ENCODE measurements at places on chromosomes 5 and 9.

DNA sequence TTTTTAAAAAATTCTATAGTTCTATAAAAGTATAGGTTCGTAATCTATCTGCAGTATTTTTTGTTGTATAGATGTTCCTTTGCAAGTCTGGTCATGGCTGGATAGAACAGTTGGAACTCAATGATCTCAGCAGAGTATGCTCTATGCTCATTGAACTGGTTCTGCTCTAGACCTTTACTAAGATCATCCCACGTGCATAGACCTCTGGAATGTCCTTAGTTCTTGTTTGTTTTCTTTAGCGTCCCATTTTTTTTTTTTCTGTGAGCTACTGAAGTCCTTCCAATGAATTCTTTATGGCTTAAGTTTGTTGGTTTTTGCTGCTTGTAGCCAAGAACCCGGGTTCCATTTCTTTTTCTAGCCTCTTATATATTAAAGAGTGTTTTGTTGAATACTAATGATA lies 3.5 kb downstream of the TMEM38B start:
- no peak for DNase-seq

DNA sequence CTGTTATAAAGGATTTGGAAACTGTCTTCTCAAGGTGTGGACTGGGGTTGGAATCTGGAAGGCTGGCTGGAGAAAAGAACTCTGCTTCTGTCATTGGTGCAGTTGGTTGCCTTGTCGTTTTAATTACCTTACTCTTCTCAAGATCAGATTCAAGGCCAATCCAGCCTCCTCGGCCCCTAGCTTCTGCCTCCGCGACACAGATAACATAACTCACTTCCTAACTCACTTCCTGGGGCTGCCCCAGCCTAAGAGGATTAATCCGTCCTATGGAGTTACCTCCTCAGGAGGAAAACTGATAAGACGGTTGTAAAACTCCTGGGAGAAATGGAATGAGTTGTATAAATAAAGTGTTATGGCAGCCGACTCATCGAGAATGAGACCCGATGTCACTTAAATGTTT lies 389.1 kb upstream of the WWC1 start:
- DNase-seq: no peak

GRCh38 chr5:94682814-94683520 lies 64.5 kb downstream of the SLF1 start:
- DNase-seq: no peak

DNA sequence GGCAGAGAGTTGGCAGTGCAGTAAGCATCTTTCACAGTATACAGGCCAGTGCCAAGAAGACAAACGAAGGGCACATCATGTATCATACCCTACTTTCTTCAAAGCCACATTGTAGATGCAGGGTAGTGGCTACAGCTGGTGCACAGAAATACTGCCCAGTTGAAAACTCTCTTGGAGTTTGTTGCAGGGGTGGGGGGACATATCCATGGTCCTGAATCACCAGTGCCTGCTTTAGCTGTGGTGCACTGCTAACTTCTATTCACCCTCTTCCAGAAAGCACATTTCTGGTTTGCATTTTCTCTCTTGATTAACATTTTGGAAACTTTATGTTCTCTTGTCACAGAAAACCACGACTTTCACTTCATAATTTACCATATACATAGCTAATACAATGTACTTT lies 196.6 kb downstream of the PAPPA start:
- DNase-seq: no peak

Data from RWPE2 (cell line).